ENCODE measurements at places on chromosomes 11 and 22.

GRCh38 chr11:6402061-6402470 lies 11.8 kb downstream of the SMPD1 start:
- no peak for DNase-seq

DNA sequence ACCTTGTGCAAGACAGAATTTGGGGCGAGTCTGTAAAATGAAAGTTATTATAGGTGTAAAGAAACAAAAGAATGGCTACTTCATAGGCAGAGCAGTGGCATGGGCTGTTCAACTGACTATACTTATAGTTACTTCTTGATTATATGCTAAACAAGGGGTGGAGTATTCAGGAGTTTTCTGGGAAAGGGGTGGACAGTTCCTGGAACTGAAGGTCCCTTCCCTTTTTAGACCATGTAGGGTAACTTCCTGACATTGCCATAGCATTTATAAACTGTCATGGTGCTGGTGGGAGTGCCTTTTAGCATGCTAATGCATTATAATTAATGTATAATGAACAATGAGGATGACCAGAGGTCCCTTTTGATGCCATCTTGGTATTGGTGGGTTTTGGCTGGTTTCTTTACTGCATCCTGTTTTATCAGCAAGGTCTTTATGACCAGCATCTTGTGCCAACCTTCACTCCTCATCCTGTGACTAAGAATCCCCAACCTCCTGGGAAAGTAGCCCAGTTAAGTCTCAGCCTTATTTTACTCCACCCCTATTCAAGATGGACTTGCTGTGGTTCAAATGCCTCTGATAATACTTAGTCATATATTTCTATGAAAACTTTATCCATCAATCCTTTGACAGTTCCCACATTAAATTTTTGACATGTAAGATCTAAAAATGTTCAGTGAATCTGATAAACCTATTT lies 118.6 kb downstream of the ARHGAP42 start:
- no peak for DNase-seq

- DNase-seq, result no peak
Observed at GRCh38 chr22:35454416-35455054, 54.6 kb downstream of the MCM5 start.

GRCh38 chr11:112694813-112695212 lies 266.4 kb upstream of the NCAM1 start:
- DNase-seq, result no peak

DNA sequence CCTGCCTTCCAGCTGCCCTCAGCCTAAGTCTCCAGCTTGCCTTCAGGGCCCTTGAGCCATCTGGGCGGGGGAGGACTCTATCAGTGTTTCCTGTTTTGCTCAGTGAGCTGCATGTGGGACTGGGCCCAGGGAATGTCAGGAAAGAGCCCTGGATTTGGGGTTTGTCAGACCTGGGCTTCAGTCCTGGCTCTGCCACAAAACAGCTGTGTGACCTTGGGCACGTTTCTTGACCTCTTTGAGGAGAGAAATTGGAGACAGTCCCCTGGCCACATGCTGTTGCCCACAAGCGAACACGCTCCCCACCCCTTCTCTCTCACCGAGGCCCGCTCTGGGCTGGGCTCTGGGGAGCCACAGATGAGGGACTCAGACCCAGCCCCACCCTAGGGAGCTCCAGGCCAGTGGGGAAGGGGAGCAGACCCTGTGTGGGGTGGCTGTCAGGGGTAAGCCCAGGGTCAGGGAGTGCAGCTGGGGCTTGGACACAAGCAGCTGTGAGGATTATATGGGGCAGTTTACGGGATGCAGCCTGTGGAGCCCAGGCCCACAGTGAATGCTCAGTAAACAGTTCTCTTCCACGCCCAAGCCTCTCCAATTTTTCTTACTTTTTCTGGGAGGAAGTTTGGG lies 12.3 kb downstream of the MYO7A start:
- no peak for DNase-seq

DNA sequence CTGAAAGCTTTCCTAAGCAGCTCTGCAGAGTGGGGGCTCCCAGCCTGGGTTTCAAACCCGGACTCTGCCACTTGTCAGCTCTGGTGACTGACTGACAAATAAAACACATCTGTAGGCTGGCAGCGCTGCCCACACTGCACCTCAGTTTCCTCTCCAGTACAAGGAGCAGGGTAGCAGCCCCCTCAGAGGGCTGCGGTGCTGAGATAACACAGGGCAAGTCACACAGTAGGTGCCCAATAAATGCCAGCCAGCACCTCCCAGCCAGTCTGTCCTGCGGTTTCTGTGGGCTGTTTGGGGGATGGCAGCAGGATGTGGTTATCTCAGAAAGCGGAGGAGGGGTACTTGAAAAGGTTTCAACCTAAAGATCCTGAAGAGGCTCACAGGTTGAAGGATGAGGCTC lies 1.5 kb downstream of the SYT12 start:
- no peak for DNase-seq

DNA sequence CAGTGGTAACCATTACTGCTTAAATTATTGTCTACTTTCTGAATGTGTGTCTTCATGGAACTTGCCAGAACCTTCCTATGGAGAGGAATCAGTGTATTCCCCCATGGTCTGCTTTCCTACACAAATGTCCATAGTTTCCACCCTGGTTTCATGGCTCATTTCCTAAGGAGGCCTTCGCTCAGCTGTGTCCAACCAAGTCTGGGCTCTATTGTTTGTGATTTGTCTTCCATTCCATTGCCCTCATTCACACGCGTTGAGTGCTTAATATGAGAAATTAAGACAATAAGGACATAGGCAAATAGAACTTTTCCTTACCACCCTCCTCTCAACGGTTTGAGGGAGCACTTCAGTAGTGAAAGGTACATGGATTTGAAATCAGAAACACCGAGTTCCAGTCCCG lies 510.6 kb downstream of the NTM start:
- DNase-seq, result no peak

- DNase-seq, result no peak
Observed at GRCh38 chr11:133928628-133929059, 28.1 kb downstream of the IGSF9B start.

GRCh38 chr11:96538622-96539021 lies 148.8 kb downstream of the JRKL start:
- DNase-seq, result no peak

DNA sequence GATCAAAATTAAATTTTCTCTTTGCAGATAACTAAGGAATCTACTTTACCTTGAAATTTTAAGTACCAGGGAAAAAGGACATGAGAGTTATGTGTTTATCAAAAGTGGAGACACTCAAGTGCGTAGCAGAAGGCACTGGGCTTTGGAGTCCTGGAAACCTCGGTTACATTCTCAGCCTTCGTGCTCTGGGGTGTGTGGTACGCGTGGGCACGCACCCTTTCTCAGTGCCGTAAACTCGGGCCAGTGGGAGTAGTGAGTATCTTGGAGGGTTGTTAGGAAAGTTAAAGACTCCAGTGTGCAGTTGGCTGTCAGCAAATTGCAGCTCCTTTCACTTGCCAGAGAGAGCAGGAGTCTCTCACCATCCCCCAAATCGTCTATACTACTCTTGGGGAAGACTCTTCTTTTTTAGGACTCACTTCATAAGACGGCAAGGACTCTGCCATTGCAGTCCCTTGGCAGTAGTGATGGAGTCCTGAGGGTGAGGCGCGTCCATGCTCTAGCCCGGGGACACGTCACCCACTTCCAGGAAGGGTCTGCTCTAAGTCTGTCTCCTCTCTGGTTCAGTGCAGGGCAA lies 171.8 kb downstream of the TBC1D22A start:
- no peak for DNase-seq

DNA sequence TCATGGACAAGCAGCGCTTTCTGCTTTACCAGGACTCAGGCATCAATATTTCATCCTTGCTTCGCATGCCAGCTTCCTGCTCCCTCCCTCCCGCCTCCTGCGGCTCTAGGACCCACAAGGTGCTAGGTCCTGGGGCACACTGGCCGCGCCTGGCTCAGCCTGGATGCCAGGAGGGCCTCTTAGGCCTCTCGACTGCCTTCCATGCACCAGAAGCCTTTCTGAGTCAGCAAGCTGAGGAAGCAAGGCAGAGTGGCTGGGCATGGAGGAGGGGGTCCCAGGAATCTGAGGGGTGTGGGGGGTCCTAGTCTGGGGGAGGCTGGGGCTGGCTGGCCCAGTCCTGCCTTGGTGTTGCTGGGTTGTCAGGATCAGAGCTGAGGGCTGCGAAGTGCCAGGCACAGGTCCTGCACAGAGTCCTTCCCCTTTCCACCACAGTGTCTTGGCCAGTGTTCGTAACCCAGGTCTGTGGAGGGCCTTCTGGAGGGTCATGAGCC lies 61.0 kb upstream of the THY1 start:
- DNase-seq, result no peak

DNA sequence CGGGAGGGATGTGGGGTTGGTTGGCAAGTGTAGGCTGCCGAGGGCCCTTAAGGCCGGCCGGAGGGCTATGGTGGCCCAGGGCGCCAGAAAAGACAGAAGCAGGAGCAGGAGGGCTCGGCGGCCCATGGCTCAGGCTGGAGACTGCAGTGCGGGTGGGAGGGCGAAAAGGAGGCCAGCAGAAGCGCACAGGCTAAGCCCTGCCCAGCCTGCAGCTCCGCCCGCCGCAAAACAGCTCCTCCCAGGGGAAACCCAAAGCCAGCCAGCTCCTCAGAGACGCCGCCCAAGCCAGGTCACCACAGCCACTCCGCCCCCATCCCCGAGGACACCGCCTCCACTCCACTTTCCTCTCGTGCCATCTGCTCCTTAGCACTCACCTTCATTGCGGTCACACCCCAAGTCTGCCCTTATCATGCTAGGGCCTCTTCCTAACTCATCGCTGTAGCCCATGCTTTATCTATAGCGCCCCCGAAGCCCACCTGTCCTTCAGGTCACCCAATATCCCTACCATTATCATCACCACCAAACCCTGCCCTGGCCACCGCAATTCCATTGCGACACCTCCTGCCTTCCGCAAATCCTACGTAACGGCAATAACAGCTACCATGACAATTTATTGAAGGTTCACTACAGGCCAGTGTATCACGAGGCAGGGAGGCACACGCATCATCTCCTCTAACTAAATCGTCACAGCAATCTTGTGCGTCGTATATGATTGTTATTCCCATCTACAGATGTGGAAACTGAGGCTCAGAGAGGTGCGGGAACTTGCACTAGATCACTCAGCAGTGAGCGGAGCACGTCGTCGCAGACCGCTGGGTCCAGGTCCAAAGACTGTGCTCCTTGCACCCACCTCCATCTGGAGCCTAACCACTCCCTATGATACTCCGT lies at the start of gene PRCP:
Gene PRCP (minus strand): TSS at position 154 of the 888 bp plus-strand sequence. CDS start 28 bp downstream, at position 126.
- DNase-seq, result peak; percentile 79

GRCh38 chr11:117459979-117460300 lies 132.3 kb downstream of the CEP164 start:
- DNase-seq, result no peak

DNA sequence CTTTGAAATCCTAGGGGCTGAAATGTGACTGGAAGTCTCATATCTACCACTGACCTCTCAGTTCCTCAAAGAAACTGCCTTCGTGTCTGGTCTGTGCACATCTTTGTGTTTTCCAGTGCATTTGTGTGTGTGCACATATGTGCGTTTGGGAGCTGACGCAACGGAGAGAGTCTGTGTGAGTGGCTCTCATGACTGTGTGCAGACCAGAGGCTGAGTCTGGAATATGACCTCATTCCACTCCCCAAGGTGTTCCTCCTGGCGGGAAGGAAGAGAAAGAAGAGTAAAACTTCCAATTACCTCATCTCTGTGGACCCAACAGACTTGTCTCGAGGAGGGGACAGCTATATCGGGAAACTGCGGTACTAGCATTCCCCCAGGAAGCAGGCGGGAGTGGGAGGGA lies 16.5 kb downstream of the TUB start:
- no peak for DNase-seq

DNA sequence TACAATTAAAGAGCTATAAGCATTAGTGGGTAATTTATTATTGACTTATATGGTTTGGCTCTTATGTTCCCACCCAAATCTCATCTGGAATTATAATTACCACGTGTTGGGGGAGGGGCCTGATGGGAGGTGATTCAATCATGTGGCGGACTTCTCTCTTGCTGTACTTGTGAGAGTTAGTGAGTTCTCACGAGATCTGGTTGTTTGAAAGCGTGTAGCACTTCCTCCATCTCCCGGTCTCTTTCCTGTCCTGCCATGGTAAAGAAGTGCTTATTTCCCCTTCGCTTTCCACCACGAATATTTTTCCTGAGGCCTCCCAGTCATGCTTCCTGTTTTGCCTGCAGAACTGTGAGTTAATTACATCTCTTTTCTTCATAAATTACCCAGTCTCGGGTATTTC lies 28.1 kb upstream of the CHORDC1 start:
- no peak for DNase-seq

GRCh38 chr11:11615086-11615485 lies 6.7 kb downstream of the GALNT18 start:
- no peak for DNase-seq

DNA sequence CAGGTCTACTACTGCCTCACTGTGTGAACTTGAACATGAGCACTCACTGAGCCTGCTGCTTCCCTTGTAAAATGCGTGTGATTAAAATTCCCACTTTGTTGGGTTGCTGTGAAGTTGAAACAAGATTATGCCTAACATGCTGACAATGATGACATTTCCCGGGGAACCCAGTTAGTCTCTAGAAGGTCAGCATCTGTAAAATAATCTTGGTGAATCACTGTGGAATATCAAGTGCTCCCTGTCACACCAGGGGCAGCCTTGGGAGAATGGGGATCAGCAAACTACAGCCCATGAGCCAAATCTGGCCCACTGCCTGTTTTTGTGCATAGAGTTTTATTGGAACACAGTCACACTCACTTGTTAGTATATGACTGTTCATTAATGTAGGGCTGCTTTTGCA lies 335.2 kb downstream of the MIAT start:
- no peak for DNase-seq

DNA sequence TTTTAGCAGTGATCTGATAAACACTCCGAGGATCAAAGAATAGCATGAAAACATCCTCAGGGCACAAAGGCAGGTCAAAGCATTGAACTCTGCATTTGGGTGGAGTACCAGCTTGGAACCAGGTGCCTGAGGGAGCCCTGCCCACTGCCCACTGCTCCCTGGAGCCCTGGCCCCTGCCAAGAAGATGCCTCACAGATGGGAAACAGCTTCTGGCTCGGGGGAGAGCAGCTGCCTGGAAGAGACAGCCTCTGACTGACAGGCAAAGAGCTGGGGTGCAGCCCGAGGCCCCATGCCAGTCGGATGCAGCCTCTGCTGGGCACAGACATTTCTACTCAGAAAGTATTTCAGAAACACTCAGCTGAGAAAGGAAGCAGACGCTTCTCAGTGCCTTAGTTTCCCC lies 13.2 kb downstream of the LMO1 start:
- no peak for DNase-seq

GRCh38 chr11:122697636-122698167 lies 42.2 kb downstream of the UBASH3B start:
- no peak for DNase-seq

GRCh38 chr11:60891103-60891741 lies 15.2 kb downstream of the PRPF19 start:
- no peak for DNase-seq

GRCh38 chr11:75867778-75868374 lies 52.9 kb downstream of the UVRAG start:
- peak; percentile 9 for DNase-seq

GRCh38 chr22:46580940-46581537 lies 39.1 kb upstream of the GRAMD4 start:
- DNase-seq, result no peak

Measured in stimulated activated CD4-positive, alpha-beta T cell treated with anti-CD3 and anti-CD28 coated beads, Interleukin-1b, Interleukin-23, amount 100 ng/mL, for 1 hour (primary cell).